ENCODE measurements at places on chromosomes 1 and 21.
A peak's percentile ranks its signal among the peaks of the same experiment; 100 is the strongest.

- H3K27me3 ChIP-seq = no peaks in the 10 kb centered on the region
- no peaks in the 10 kb centered on the region for H3K4me1 ChIP-seq
- H3K27ac ChIP-seq = no peak overlapping the region
Observed at GRCh38 chr1:111486431-111486830, 12.6 kb downstream of the C1orf162 start.

DNA sequence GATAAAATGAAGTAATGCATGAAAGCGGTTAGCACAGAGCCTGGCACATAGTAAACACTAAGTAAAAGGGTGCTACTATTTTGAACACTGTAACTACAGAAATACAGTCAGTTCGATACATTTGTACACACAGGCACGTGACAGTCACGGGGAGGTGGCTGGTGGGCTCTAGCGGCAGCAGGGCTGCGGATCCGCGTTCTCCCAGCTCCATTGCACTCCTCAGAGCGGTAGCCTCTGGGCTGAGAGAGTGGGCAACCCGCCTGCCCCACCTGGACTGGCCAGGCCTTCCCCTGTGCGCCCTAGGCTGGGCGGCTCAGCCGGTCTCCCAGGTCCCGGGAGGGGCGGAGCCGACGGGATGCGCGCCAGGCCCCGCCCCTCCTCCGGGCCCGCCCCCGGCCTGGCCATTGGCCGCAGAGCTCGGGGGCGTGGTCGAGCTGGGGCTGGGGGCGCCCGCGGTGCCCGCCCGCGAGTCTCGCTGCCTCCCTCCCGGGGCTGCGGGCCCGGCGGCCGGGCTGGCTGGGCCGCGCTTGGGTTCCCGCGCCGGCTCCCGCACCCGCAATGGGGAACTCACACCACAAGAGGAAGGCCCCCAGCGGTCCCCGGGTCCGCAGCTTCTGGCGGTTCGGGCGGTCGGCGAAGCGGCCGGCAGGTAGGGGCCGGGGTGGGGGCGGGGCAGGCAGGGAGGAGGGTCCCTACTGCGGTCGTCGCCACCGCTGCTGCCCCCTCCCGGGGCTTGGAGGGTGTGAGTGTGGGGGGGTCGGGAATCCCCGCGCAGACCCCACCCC lies 51.2 kb upstream of the SYNC start:
- peak; percentile 90 for DNase-seq
- H3K27me3 ChIP-seq = no peaks in the 10 kb centered on the region
- H3K36me3 ChIP-seq = no peaks in the 10 kb centered on the region
- peak overlapping the region; percentile 100 for H3K27ac ChIP-seq
- H3K4me1 ChIP-seq = peaks cover 53% of the 10 kb centered on the region

- H3K4me3 ChIP-seq = peak overlapping the region; percentile 87
- peak overlapping the region; percentile 88 for H3K27ac ChIP-seq
- no peak for DNase-seq
- peaks cover 19% of the 10 kb centered on the region for H3K4me1 ChIP-seq
Observed at GRCh38 chr1:178094739-178095645, 1.1 kb downstream of the RASAL2 start.

DNA sequence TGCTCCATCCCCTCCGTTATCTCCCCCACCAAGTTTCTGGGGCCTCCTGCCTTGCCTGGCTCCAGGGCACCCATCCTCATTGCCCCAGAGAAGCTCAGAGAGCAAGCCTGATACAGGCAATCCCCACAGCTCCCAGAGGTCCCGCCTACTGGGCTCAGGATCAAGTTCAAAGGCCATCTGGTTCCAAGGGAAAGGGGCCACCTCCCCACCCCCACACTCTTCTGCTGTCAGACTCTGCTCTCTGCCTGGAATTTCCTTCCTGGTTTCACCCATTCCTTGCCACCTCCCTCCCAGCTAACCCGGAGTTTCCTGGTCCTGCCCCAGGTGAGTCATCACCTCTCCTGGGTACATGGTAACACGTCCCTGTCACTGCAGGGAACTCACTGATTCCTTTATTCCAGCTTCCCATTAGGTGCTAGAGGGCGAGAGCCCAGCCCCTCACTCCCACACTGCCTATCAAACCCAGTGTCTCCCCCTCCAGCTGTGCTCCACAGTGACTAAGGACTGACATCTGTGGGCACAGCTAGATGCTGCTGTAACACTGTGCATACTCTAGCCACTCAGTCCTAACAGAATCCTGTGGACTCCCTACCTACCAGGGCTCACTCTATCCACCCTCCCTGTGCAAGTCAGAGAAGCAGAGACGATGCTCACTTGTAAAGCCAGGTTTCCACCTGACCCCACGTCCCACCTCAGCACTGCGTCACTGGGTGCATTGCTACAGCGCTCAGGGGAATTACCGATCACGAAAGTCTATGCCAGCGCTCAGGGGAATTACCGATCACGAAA lies 21.8 kb downstream of the RSPH1 start:
- H3K4me1 ChIP-seq = peaks cover 21% of the 10 kb centered on the region
- no peaks in the 10 kb centered on the region for H3K36me3 ChIP-seq
- H3K4me3 ChIP-seq = no peak overlapping the region
- H3K27me3 ChIP-seq = no peaks in the 10 kb centered on the region

- DNase-seq = no peak
- H3K4me3 ChIP-seq = no peak overlapping the region
- no peak overlapping the region for H3K27ac ChIP-seq
- H3K4me1 ChIP-seq = peaks cover 4% of the 10 kb centered on the region
Observed at GRCh38 chr1:75233302-75233929, 99.2 kb downstream of the LHX8 start.

DNA sequence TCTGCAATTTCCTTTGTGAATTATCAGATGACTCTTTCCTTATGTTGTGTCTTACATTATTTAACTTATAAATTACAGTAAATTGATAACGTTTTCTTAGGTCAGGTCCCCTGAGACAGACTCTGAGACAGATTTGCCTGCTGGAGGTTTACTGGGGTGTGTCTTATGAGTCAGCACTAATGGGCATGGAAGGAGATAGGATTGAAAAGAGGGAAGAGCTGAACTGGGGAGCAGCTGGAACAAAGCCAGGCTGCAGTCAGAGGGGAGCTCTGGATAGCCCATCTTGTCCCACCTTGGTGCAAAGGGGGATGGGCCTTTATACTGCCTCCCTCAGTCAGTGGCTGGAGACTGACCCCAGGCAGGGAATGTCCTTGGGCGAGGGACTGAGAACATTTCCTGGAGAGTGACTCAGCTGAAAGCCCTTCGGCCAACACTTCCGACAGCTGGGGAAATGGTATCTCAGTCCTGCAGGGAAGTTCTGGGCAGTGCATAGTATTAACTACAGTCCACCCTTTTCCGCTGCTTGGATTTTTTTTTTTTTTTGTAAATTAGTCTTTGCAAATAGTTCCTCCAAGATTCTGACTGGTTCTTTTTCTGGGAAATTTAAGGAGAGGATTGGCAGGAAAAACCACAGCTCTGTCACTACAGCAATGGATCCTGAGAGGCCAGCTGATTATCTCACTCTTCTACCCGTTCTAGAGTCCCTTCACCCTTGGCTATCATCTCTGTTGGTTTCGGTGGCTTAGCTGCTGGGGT lies 39.1 kb upstream of the CDC42BPA start:
- no peaks in the 10 kb centered on the region for H3K27me3 ChIP-seq
- H3K4me1 ChIP-seq = peaks cover 11% of the 10 kb centered on the region
- no peak overlapping the region for H3K4me3 ChIP-seq

DNA sequence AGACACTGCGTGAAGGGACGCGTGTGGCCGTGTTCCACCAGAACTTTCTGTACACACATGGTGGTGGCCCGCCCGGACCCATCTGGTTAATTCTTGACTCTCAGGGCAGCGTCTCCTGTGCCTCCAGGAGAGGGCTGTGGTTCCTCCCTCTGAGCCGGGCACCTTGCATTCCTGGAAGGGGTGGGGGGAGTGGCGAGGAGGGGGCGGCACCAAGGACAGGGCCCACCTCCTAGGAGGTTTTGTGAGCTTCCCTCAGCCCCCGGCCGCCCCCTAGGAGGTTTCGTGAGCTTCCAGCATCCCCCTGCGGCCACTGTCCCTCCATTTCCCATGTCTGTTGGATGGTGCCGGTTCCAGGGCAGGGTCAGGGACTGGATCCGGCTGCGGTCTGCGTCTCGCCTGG lies 28.9 kb downstream of the FAAP20 start:
- H3K36me3 ChIP-seq = no peaks in the 10 kb centered on the region
- H3K4me1 ChIP-seq = no peaks in the 10 kb centered on the region
- no peak overlapping the region for H3K4me3 ChIP-seq
- no peaks in the 10 kb centered on the region for H3K27me3 ChIP-seq

DNA sequence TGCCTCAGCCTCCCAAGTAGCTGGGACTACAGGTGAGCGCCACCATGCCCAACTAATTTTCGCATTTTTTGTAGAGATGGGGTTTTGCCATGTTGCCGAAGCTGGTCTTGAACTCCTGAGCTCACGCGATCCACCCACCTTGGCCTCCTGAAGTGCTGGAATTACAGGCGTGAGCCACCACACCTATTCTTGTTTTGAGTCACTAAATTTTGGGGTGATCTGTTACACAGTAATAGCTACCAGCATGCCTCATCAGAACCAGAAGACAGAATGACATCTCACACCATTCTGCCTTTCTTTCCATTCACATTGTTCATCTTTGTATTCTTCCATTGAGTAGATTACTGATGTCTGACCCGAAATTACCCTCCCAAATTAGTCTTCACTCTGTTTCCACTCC lies 9.1 kb downstream of the RHBDL2 start:
- no peak for DNase-seq
- no peak overlapping the region for H3K4me3 ChIP-seq
- H3K27me3 ChIP-seq = no peaks in the 10 kb centered on the region
- H3K36me3 ChIP-seq = no peaks in the 10 kb centered on the region
- no peak overlapping the region for H3K27ac ChIP-seq

DNA sequence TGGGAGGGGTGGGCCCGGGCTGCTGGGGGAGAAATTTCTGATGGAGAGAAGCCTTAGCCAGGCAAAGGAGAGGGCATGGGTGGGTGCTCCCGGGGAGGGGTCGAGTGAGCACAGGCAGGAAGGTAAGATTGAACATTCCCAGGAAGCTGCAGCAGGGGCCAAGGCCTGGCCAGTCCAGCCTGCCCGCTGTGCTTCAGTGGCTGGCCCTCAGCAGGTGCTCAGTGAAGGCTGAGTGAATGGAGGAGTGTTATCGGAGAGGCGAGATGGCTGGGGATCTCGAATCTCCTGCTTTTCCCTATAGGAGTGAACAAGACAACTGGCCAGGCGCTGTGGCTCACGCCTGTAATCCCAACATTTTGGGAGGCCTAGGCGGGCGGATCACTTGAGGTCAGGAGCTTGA lies 20.9 kb downstream of the SPSB1 start:
- H3K4me3 ChIP-seq = no peak overlapping the region
- no peak for DNase-seq
- no peaks in the 10 kb centered on the region for H3K36me3 ChIP-seq
- no peaks in the 10 kb centered on the region for H3K27me3 ChIP-seq

GRCh38 chr1:167455786-167456446 lies 62.4 kb downstream of the CD247 start:
- H3K4me1 ChIP-seq = peaks cover 9% of the 10 kb centered on the region
- peak overlapping the region; percentile 49 for H3K4me3 ChIP-seq
- H3K27me3 ChIP-seq = no peaks in the 10 kb centered on the region
- H3K36me3 ChIP-seq = no peaks in the 10 kb centered on the region
- peak; percentile 46 for DNase-seq
- peak overlapping the region; percentile 94 for H3K27ac ChIP-seq

- H3K36me3 ChIP-seq = peaks cover 6% of the 10 kb centered on the region
- H3K27ac ChIP-seq = no peak overlapping the region
- no peaks in the 10 kb centered on the region for H3K4me1 ChIP-seq
Observed at GRCh38 chr1:202879128-202879527, 9.8 kb downstream of the RABIF start.

- DNase-seq = no peak
- H3K27ac ChIP-seq = no peak overlapping the region
- no peaks in the 10 kb centered on the region for H3K27me3 ChIP-seq
- H3K4me1 ChIP-seq = no peaks in the 10 kb centered on the region
Observed at GRCh38 chr1:26597629-26598039, 68.1 kb downstream of the RPS6KA1 start.

GRCh38 chr1:54609301-54609921 lies 13.9 kb downstream of the FAM151A start:
- H3K4me3 ChIP-seq = no peak overlapping the region
- H3K27me3 ChIP-seq = no peaks in the 10 kb centered on the region
- no peak for DNase-seq
- no peak overlapping the region for H3K27ac ChIP-seq
- no peaks in the 10 kb centered on the region for H3K4me1 ChIP-seq
- no peaks in the 10 kb centered on the region for H3K36me3 ChIP-seq

GRCh38 chr21:33937146-33937545 lies 21.5 kb upstream of the ATP5PO start:
- H3K4me1 ChIP-seq = peaks cover 7% of the 10 kb centered on the region
- no peak overlapping the region for H3K27ac ChIP-seq
- H3K4me3 ChIP-seq = no peak overlapping the region
- DNase-seq = no peak
- H3K36me3 ChIP-seq = no peaks in the 10 kb centered on the region

DNA sequence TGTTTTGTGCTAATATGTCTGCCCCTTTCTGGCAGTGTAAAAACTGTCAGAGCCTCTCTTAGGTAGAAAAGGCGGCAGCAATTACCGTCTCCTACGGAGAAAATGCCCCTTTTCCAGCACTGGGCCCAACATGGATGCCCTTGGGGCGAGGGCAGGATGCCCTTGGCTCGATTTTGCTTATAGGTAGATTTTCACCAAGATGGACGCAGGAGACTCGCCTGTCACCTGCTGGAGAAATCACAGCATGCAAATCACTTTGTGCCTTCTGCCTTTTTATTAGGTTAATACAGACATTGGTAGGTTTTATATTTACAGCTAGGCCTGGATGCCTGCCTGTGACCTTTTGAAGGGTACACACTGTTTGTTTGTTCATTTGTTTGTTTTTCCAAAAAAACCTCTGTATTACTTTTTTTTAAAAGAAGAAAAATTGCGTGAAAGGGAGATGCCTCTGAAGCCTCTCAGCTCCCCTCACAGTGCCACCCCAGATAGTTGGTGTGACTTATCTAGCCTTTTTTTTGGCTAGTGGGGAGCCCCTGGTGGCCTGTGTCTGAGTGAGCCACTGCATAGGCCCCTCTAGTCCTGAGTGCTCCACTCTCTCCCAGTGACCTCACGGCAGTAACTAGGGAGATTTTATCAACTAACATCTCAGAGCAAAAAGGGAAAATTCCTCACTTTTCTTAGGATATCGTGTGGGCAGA lies 2.5 kb downstream of the ATP1B1 start:
- peak overlapping the region; percentile 6 for H3K4me3 ChIP-seq
- no peaks in the 10 kb centered on the region for H3K27me3 ChIP-seq
- peak; percentile 32 for DNase-seq
- peaks cover 74% of the 10 kb centered on the region for H3K4me1 ChIP-seq
